ENCODE measurements at places on chromosomes 11 and 22.

DNA sequence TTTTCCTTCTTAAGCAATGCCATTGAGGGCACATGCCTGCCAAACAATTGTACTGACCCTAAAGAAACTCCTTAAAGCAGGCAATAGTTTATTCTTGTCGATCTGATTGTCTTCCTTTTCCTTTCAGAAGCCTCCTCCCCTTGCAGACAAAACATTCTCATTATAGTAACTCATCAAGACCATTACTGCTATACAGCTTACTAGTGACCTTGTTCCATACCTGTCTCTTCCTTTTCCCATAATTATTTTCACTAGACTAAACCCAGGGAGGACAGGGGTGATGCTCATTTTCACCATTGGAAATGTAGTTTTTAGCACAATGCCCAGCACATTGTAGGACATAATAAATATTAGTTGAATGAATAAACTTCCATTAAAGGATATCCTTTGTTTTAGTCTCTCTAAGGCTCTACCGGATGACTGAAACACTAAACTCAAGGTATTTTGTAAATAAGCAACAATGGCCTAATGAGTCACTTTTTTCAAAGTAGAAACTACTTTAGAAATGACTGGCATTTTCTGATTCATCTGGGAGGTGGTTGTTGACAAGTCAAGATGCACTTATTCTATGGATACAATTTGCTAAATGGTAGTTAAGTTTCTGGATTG is 9.3 kb upstream of the MSANTD4 start:
- DNase-seq, result no peak

- DNase-seq, result no peak
Observed at GRCh38 chr11:46391578-46392420, at the start of gene CHRM4. TSS of gene CHRM4 (minus strand) at chr11:46391776. CDS start at chr11:46386557, 5,219 bp downstream.

DNA sequence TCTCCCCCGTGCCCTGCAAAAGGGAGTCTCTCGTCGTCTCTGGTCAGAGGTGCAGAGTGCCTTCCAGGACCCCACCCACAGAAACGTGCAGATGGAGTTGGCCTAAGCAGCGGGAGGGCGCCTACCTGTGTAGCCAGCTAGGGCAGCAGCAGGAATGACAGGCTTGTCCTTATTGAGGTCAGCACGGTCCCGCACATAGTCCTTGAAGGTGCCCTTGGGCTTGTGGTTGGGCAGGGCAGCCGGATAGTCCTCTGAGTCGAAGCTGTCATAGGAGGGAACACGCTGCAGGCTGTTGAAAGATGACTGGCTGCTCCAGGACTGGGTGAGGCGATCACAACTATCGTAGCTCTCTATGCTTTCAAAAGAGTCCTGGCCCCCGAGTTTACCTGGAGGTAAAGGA is 107.3 kb downstream of the ETS1 start:
- no peak for DNase-seq

GRCh38 chr22:23231471-23232093 is 51.3 kb downstream of the BCR start:
- no peak for DNase-seq

- no peak for DNase-seq
Observed at GRCh38 chr11:87304412-87304811, 266.7 kb downstream of the TMEM135 start.

- DNase-seq, result no peak
Observed at GRCh38 chr11:2298795-2299761, 2.6 kb downstream of the C11orf21 start.

DNA sequence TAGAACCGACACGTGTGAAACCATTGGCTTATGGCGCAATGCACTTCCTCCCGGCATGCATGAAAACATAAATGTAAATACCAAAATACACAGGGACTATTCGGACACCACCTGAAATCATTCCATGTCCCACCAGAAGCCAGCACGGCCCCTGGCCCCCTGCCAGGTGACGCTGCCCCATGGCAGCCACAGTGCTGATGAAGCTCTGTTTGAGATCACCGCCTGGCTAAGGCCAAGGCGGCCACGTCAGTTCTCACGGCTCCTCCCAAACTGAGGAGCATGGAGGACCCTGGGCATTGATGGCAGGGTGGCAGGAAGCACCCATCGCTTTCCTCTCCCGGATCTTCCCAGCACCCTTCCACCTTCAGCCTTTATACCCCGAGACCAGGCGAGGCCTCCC is 89.5 kb downstream of the CDKN1C start:
- DNase-seq, result no peak

DNA sequence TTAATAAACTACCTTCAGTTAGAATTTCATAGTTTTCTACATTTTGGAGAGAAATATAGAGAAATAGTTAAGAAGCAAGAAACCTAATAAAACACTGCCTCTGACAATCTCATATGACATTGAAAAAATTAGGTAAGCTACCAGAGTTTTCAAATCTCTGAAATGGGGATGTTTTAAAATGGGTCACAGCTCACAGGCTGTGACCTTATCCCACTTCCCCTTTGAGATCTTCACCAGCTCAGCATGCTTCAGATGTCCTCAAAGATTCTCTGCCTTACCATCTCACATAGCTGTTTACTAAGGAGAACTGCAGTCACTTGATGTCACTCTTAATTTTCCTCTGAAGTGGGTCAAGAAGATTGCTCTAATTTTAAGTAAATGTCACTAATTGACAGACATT is 717.8 kb downstream of the JRKL start:
- no peak for DNase-seq

DNA sequence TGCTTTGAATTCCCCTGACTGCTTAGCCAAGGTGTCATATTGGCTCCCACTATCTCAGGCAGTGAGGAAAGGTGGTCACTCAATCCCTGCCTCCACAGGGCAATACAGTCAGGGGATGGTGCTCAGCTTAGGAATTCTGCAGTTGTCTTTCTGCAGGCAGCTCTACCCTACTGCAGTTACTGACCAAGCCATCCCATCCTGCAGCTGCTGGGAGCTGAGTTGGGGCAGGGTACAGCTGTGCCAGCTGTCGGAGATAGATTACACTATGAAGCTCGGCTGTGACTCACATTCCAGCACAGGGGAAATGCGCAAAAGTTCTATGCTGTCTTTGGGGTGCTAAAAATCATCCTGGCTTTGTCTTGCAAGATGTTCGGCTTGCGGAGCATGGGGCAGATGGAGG is 4.4 kb upstream of the DAGLA start:
- no peak for DNase-seq

DNA sequence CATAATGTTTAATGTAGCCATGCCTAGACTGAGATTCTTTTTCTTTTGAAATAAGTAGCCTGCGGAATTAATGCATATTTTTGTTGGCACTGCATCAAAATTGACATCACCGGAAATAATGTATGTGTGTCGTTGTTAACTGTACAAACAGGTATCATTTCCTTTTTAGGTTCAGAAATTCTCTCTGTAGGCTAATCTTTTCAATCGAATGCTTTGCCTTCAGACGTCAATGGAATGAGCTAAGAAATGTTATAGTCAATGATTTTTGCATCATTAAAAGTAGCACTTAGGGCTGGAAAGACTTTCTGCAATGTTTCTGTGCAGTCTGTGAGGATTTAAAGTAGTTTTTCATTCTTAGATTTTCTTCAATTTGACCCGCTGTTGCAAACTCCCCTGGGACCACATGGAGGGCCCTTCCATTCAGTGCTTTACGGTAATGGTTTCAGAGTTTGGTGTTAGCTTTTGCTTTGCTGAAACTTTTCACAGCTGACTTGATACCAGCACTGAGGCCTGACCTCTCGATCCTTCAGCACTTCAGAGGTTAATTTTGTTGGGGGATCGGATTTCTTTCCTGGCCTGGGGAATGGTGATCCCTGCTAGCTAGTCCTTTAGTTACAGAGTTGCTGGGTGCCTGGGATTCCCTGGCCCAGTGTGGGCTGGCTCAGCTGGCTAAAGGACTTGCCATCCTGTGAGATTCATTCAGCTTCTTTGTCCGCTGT is 137.8 kb downstream of the DBX1 start:
- no peak for DNase-seq

DNA sequence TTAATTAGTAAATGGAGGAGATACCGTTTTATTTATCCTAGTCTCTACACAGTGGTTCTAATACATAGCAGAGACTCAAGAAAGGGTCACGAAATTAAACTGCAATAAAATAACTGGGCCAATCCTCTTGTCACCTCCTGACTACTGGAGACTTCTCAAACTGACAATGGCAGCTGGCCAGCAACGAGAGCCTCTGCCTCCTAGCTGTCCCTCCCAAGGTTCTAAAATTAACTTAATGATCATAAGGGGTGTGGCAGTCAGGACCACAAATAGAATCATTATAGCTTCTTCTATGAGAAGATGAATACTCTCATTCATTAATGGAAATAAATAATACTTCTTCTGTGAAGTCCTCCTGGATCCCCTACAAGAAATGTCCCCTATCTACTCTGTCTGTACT is 63.8 kb upstream of the APOA1 start:
- no peak for DNase-seq

DNA sequence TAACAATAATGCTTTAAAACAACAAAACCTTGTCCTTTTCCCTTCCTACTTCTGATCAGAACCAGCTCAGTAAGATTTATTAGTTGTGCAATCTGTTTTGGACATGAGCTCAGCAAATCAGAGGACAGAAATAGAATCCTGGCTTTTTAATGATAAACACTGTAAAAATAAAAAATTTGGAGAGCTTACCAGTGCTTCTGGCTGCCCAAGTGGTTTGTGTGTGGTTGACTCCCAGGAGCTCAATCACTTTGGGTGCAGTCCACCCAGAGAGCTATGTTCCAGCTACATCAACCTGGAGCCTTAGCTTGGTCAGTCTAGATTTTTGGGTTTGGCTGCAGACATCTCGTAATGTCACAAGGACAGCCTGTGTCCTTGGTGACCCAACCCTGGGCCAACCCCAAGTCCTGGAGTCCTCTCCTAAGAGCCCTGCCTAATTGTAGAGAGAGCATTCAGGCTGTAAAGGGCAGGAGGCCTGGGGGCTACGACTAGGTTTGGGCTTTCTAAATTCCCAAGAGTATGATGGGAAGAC is 28.5 kb downstream of the CD44 start:
- DNase-seq, result no peak

DNA sequence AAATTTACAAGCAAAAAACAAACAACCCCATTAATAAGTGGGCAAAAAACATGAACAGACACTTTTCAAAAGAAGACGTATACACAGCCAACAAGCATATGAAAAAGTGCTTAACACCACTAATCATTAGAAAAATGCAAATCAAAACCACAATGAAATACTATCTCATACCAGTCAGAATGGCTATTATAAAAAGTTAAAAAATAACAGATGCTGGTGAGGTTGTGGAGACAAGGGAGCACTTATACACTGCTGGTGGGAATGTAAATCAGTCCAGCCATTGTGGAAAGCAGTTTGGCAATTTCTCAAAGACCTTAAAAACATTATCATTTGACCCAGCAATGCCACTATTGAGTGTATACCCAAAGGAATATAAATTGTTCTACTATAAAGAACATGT is 72.3 kb downstream of the BBOX1 start:
- DNase-seq, result no peak

DNA sequence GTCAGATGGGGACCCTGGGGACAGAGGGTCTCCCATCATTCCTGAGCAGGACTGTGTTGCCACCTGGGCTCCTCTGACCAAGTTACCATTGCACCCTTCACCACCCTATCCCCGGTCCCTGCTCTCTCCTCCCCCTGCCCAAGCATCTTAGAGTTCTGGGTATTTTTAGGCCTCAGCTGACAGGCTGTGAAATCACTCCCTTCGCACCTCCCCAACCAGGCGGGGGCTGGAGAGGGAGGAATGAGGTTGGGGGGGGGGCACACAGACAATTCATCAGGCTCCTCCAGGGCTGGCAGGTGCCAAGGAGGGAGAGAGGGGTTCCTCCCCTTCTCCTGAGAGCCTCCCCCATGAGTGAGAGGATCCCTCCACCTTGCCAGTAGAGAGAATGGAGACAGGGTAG is 9.0 kb downstream of the SYT7 start:
- no peak for DNase-seq

- no peak for DNase-seq
Observed at GRCh38 chr11:12240677-12241076, 130.3 kb downstream of the MICAL2 start.

- no peak for DNase-seq
Observed at GRCh38 chr11:117189941-117190544, 9.1 kb upstream of the TAGLN start.

GRCh38 chr11:113286509-113287497 is 27.6 kb upstream of the TTC12 start:
- no peak for DNase-seq

DNA sequence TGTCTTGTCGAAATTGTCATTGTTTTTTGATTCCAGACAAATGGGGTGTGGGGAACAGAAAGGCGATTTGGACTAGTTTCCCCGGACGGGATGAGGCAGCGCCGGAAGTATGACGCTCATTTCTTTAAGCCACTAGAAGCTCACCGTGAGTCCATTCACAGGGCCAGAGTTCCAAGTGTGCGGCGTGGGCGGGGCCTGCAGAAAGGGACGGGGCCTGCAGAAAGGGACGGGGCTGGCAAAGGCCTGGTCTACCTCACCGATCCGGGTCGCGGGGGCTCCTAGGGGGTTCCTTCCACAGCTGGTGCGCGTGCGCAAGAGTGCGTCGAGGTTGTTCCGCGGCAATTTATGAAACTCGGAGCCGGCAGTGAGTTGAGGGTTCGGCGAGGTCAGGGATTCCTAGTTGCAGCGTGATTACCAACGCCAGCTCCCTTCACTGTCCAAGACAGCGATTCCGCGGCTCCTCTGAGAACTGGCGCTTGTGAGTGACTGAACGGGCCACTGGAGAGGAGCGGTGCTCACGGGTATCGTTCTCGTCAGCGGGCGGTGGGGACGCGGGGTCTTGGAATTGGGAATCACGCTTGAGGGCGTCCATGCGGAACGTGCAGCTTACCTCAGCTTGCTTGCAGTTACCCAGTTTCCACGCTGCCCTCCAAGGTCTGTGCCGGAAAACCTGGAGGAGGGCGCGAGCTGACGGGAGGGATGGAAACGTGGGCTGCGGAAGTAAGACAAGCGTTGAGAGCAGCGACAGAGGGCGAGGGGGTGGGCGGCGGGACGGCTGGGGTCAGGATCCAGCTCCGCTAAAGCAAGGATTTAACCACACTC is at the start of gene ZNF215:
TSS of gene ZNF215 (plus strand) at position 219 of the 822 bp plus-strand sequence. CDS start 5,847 bp downstream, outside the sequence.
- peak; percentile 1 for DNase-seq

GRCh38 chr11:129224538-129224937 is 32.4 kb upstream of the ARHGAP32 start:
- DNase-seq, result no peak

- DNase-seq, result no peak
Observed at GRCh38 chr22:19905347-19906276, 36.0 kb upstream of the COMT start.

GRCh38 chr11:34068111-34068510 is 16.6 kb downstream of the CAPRIN1 start:
- no peak for DNase-seq

GRCh38 chr11:132744771-132745170 is 787.5 kb downstream of the OPCML start:
- DNase-seq, result no peak
